ENCODE measurements at places on chromosomes 5 and 9.

DNA sequence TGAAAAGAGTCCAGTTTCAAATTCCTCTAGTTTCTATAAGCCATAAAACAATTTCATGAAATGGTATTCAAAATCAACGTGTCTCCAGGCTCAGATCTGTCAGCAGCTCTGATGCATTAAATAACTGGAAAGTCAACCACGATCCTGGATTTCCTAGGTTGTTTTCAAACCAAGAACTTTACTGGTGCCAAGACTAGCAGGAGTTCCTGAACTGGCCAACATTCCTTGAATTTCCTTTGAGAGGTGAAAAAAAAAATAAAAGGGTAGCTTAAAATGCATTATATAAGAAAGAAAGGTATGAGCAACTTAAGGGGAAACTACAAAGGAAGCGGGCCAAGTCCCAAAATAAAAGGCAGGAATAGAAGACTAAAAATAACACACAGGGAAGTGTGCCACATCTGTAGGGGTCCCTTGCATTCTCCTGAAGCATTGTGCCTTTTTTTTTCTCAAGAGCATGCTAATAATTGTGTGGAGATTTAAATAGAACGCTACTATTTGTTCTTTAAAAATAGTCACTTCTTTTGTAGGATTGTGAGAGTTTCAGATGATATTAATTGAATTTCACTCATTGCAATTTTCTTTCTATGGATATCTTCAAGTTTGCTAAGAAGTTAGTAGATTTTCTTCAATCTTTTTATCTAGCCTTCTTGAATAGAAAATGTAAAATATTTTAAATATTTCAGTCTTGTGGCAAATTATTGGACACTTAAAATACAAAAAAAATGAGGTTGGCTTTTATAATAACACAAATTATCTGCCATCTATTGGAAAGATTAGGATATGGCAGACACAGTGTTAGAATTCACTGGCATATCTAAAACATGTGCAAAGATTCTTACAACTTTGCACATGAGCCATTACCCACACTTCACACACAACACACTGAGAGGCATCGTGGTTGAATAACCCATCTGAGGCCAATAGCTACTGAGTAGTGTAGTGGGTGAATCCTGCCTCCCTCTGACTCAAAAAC is 15.3 kb downstream of the ESM1 start:
- no peak for DNase-seq

- DNase-seq, result peak; percentile 53
Observed at GRCh38 chr5:128534726-128535125, 3.3 kb downstream of the FBN2 start.

DNA sequence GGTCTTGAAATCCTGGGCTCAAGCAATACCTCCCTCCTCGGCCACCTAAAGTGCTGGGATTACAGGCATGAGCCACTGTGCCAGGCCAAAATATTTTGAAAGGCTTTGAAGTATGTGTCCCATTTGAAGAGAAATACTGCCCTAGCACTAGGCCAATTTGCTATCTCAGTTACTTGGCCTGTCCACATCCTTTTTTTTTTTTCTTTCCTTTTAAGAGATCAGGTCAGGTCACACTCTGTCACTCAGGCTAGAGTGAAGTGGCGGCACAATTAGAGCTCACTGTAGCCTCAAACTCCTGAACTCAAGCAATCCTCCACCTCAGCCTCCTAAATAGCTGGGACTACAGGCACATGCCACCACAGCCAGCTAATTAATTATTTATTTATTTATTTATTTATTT is 84.2 kb downstream of the NR6A1 start:
- DNase-seq, result no peak

- no peak for DNase-seq
Observed at GRCh38 chr9:133610845-133611244, 1.7 kb upstream of the FAM163B start.

DNA sequence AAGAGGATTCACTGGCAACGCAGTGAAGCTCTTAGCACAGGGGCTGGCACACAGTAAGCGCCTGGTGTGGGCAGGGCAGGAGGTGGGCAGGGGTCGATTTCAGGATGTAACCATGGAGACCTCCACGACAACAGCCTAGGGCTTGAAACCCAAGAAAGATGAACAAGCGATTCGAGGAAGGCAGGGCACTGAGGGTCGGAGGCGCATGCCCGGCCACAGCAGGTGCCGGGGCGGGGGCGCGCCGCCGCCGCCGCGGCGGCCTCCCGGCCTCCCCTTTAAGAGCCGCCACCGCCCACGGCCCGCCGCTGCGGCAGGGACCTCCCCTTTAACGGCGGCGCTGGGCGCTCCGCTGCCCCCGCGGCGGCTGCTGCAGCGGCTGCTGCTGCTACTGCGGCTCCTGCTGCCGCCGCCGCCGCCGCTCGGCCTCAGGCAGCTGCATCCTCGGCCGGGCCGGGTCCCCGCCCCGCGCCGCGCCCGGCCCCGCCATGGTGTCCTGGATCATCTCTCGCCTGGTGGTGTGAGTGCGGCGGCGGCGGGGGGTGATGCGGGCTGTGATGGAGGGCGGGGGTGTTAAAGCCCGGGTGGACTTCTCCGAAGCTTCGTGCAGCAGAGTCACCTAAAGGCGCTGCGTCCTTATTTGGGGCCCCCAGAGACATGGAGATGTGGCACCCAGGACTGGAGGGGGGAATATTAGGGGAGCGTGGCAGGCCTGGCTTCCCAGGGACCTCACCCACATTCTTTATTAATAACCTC is at the start of gene REEP2:
REEP2 (plus strand) TSS at position 334 of the 753 bp plus-strand sequence; CDS start at position 486, 152 bp downstream.
- DNase-seq, result peak; percentile 64

DNA sequence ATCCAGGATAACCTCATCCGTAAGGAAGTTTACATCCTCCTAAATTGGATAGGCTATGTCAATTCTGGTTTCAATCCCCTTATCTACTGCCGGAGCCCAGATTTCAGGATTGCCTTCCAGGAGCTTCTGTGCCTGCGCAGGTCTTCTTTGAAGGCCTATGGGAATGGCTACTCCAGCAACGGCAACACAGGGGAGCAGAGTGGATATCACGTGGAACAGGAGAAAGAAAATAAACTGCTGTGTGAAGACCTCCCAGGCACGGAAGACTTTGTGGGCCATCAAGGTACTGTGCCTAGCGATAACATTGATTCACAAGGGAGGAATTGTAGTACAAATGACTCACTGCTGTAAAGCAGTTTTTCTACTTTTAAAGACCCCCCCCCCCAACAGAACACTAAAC is 1.3 kb downstream of the ADRB2 start:
- DNase-seq, result no peak

DNA sequence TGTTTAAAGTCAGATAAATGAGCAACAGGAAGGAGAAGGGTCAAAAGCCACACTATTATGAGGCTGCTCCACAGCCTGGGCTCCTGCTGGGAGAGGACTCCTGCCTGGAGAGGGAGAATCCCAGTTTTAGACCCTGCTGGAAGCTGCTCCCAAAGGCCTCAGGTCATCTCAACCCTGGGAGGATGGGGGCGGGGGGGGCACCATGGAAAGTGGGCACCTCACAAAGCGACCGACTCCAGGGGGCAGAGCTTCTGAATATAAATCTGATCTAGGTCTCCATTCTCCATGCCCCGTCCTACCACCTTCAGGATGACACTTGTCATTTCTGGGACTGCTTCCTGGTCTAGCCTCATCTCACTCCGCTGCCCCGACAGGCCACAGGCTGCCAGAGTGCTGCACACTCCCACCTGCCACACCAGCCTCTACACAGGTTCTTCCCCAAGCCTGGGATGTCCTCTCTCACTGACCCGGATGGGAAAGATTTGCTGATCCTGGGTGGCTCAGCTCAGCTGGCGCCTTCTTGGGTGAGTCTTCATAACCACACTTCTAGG is 183.4 kb downstream of the GAPVD1 start:
- no peak for DNase-seq

DNA sequence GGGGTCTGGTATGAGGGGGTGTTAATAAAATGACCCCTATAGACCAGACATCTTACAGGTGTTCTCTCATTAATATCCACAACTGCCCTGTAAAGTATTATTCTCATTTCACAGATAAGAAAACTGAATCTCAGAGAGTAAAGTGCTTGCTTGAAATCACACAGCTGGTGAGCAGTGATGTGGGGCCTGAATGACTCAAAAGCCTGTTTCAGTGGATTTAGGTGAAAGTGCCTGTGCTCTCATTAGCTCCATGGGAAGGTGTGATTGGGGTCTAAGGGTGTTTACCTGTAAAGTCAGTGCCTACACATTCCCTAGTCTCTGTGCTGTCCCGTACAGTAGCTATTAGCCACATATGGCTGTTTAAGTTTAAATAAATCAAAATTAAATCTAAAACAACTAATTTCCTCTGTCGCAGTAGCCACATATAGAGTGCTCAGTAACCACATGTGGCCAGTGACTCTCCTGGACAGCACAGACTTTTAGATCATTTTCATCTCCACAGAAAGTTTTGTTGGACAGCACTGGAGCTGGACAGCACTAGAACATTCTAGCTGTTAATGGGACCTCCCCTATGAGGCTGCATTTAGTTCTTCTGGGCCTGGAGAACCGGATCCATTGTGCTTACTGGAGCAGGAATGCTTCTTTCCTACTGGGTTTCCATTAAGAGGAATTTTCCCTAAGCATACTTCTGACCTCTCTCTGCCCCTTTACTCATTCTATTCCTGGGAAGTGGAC is 52.5 kb upstream of the SEMA6A start:
- DNase-seq, result no peak

GRCh38 chr9:104864675-104865104 is 63.3 kb downstream of the ABCA1 start:
- no peak for DNase-seq

DNA sequence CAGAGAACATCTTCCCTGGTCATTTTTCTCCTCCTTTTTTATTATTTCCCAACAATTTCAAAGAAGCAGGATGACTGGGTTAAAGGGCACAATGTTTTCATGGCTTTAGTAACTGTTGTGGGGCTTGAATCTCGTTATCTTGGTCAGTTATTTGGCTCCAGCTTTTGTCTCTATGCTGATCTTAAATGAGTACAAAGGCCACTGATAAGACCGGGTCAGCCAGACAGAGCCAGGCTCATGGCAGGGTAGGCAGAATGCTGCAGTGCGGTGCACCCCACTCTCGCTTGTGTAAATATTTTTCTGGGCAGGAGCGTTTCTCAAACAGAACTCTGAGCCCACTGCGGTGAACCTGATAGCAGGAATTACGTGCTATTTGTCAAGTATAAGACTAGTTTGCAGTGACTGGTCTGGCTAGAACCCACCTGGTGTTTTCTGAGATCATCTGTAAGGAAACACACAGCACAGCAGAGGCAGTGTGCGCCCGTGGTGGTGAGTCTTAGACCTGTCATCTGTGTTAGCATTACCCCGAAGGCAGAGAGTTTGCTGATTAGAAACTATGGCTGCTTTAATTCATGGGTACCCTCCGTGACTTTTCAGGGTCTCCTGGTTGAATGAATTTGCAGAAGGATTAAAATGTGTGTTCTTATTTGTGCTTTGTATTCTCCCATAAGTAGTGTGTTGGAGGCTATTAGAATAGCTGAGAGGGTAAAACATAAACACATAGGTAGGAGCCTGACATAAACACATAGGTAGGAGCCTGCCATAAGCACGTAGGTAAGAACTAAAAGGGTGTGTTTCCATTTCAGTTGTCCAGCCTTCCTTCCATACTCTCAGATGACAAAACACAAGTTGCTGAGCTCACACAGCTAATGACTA is 158.6 kb upstream of the DMRT1 start:
- DNase-seq, result peak; percentile 9

- peak; percentile 25 for DNase-seq
Observed at GRCh38 chr5:143016777-143017516, 246.8 kb downstream of the ARHGAP26 start.

DNA sequence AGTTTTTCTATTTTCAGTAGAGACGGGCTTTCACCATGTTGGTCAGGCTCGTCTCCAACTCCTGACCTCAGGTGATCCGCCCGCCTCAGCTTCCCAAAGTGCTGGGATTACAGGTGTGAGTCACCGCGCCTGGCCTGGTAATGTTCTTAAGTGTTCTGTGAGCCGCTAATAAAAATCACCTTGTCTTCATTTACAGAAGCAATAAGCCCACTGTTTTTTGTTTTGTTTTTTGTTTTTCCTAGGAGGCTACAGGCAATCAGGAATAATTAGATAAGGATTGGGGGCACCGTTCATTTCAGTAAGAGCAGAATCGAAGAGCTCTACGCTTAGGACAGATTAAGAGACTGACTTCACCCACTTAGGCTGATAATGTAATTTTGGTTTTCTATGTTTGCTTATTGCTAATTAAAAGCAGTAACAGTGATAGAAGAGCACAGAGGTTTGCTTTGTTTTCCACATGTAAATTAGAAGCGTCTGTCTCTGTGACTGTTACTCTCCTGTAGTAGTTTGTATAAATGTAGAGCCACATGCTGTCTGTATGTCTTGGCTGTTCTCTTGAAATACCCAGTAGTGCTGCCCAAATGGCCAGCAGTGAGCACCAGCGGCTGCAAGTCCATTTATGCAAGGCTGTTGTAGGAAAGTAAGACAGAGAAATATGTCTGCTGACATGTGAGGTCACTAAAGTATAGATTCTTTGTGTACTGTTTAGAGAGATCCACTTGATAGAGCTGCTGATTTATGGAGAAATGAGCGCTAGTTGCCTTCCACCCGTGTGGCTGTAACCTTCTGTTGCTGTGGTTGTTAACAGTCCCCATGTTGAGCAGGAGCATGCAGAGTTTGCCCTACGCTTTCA is 30.5 kb downstream of the TRIO start:
- DNase-seq, result no peak

GRCh38 chr5:1272201-1272600 is 22.7 kb downstream of the TERT start:
- DNase-seq, result no peak

- DNase-seq, result no peak
Observed at GRCh38 chr9:70549926-70550325, 135.5 kb upstream of the KLF9 start.

DNA sequence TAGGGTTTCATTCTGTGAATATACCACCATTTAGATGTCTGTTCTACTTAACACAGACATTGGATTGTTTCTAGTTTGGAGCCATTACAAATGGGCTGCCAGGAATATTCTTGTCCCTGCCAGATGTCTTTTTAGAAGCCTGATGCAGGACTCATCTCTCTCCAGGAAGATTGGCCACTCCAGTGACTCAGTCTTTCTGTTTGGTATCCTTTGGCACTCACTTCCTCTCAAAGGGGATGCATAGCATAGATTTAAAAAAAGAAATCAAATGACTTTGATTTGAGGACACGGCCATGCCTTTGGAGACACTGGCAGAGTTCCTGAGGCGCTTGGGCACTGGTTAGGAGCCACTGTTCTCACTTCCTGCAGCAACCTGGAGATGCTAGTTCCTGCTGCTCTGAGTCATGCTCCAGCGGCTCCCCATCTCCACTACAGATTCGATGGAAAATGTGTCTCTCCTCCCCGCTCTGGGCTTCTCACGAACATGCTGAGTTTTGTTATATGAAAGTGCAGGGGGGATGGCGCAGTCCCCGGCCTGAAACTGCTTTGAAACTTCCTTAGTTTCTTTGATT is 3.5 kb upstream of the ZNF366 start:
- no peak for DNase-seq

DNA sequence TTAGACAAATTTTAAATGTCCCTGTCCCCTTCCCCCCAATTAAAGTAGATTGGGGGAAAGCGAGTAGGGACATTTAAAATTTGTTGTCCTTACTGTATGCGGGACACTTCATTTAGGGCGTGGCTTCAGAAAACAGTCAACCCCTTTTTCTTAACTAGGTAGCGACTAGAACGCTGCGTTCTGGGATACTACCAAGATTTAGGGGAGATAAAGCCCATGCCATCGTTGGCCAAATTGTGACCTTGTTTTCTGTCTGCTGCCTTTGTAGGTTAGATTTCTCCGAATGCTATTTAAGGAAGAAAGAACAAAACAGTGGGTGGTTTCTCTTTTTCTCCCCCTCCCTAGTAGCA is 1.2 kb downstream of the CKS2 start:
- DNase-seq, result no peak
